HEK293T (cell line): ENCODE measurements at places on chromosomes 1 and 21.

GRCh38 chr1:211816586-211816985 lies 14.0 kb downstream of the LPGAT1 start:
- no peak for DNase-seq

DNA sequence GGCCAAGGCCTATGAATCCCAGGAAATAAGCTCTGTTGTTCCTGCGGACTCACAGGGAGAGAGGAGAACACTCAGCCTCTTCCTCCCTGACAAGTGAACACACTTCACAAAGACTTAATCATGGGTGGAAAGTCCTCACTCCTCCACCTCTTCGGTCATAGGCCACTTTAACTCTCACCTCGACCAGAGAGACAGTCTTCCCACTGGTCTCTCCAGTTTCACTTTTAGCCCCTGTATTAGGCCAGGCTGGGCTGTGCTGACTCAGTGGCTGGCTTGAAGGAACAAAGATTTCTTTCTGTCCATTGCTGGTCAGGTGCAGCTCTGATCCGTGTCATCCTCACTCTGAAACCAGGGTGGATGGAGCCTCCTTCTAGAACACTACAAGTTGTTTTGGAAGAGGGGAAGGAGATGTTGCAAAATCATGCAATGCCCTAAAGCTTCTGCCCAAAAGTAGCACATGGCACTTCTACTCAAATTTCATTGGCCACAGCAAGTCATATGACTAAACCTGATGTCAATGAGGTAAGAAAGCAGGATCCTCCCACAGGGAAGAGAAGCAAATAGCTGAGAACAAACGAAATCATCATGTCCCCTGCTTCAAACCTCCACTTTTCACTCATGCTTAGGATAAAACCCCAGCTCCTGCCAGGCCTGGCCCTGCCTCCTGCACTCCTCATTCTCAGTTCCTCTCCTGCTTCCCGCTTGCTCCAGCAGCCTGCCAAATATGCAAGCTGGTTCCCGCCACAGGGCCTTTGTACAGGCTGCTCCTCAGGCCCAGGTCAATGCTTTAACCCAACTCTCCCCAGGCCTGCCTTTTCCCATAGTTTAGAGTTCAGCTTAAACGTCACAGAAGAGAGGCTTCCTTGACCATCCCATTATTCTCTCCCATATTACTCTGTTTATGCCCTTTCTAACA lies 150.5 kb upstream of the RUNX3 start:
- DNase-seq = no peak

- DNase-seq = no peak
Observed at GRCh38 chr1:166182281-166182680, 15.5 kb upstream of the FAM78B start.

DNA sequence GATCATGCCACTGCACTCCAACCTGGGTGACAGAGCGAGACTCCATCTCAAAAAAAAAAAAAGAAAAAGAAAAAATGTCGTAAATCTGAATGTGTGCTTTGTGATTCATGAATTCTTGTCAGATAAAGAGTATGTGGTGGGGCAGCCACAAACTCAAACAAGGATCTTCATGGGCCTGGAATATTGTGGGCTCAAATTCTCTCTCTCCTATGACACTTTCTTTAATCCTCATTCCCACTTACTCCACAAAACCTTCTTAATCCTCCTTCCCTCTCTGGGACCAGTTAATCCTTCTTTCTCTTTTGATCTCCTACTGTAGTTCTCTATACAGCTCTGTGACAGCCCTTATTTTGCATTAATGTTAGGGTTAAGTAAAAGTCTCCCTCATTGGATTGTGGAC lies 112.3 kb downstream of the AK5 start:
- no peak for DNase-seq

GRCh38 chr1:113976609-113977278 lies 2.5 kb upstream of the OLFML3 start:
- DNase-seq = peak; percentile 46

- no peak for DNase-seq
Observed at GRCh38 chr21:45476582-45476981, 65.7 kb downstream of the SLC19A1 start.
